Endothelial cell of umbilical vein (primary cell): ENCODE measurements at places on chromosomes 1 and 21. TPM values are rescaled to one million over a fixed set of nuclear protein-coding genes. Genes with fewer than 3 reads are reported as not detected.

The RIMKLA gene
- total RNA-seq: not detected in 2 replicates

The VSIG8 gene
- total RNA-seq: 0.18 TPM in 1 of 2 replicates, not detected in the other

The NKAIN1 gene
- total RNA-seq: 0.23 and 0.40 TPM in 2 replicates

The INSRR gene
- not detected in 2 replicates for total RNA-seq

The CLCA1 gene
- total RNA-seq: not detected in 2 replicates

The HHAT gene
- total RNA-seq: 2.4 TPM in 2 replicates

The CFHR5 gene
- total RNA-seq: not detected in 2 replicates

The AKR1A1 gene
- 166 and 172 TPM in 2 replicates for total RNA-seq

The FAAH gene
- 1.5 TPM in 1 of 2 replicates, not detected in the other for total RNA-seq

The HSPA13 gene
- total RNA-seq: 40.4 and 44.8 TPM in 2 replicates

The EFNA3 gene
- total RNA-seq: 2.2 TPM in 2 replicates

The DIRAS3 gene
- total RNA-seq: 1.0 and 1.2 TPM in 2 replicates

The RCAN3 gene
- total RNA-seq: 2.7 and 5.1 TPM in 2 replicates

The TMEM59 gene
- 196 and 198 TPM in 2 replicates for total RNA-seq

The GPR161 gene
- total RNA-seq: 34.8 and 36.5 TPM in 2 replicates

The HTR6 gene
- not detected in 2 replicates for total RNA-seq

The MAB21L3 gene
- not detected in 2 replicates for total RNA-seq

The SFPQ gene
- 413 and 415 TPM in 2 replicates for total RNA-seq

The PUM1 gene
- 124 and 131 TPM in 2 replicates for total RNA-seq

The ADORA1 gene
- total RNA-seq: not detected in 2 replicates

The AMY1A gene
- not detected in 2 replicates for total RNA-seq

The RIPPLY3 gene
- not detected in 2 replicates for total RNA-seq

The NBPF10 gene
- total RNA-seq: 1.8 TPM in 2 replicates

The CDC42SE1 gene
- total RNA-seq: 85.9 and 92.7 TPM in 2 replicates

The EPHA8 gene
- total RNA-seq: not detected in 2 replicates

The SYTL1 gene
- total RNA-seq: not detected in 2 replicates

The GORAB gene
- total RNA-seq: 6.4 and 7.7 TPM in 2 replicates

The KCNJ9 gene
- total RNA-seq: not detected in 2 replicates

The MRAP gene
- total RNA-seq: not detected in 2 replicates

The KCNK2 gene
- total RNA-seq: 0.18 and 0.46 TPM in 2 replicates

The SPATA45 gene
- not detected in 2 replicates for total RNA-seq

The FLG2 gene
- not detected in 2 replicates for total RNA-seq

The CLDN8 gene
- not detected in 2 replicates for total RNA-seq

The AKR7A3 gene
- 0.49 and 0.85 TPM in 2 replicates for total RNA-seq

The TMEM82 gene
- total RNA-seq: not detected in 2 replicates

The RXFP4 gene
- not detected in 2 replicates for total RNA-seq

The FMN2 gene
- total RNA-seq: not detected in 2 replicates

The GPR61 gene
- total RNA-seq: not detected in 2 replicates

The SLC30A2 gene
- not detected in 2 replicates for total RNA-seq

The OR2G6 gene
- total RNA-seq: not detected in 2 replicates

The NBPF4 gene
- total RNA-seq: not detected in 2 replicates

The JMJD4 gene
- 15.2 and 17.3 TPM in 2 replicates for total RNA-seq

The SPATA6 gene
- 4.9 and 10.5 TPM in 2 replicates for total RNA-seq
